NCI-H1930 (cell line): ENCODE measurements at places on chromosomes 6 and 20.
A peak's percentile ranks its signal among the peaks of the same experiment; 100 is the strongest.

DNA sequence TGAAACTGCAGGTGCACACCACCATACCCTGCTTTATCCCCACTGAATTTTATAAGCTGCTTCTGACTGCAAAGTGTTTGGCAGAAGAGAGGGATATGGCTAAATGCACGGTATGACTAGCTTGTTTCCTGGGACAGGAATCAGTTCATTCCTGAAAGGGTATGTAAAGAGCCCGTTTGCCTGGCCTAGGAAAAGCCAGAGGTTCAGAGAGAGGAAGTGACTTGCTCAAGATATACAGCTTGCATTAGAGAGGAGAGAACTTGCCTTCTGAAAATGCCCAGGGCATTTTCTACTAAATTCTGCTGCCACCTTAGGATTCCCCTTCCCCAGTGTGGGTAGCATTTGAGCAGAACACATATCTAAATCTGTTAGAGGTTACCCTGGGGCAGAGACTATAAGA, 683 bp upstream of the GCNT2 start:
- no peak for DNase-seq

- DNase-seq: no peak
Observed at GRCh38 chr6:166520905-166521834, 65.3 kb downstream of the RAMACL start.

DNA sequence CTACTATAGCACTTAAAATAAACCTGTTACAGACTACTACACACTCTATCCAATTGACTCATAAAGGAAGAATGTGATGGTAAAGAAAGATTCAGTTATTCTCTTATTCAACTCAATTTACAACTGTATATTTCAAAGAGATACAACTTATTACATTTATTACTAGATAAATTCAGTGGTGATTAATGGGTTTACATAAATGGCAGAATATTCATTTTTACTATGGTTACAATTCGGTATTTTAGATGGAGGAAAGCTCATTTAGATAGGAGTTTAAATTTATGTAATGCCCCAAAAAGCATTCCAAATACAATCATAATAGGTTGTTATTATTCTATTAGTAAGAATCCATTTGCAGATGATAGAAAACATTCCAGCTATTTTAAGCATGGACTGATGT, 439.1 kb upstream of the OPRM1 start:
- no peak for DNase-seq

GRCh38 chr6:166003569-166003968, 164.1 kb downstream of the TBXT start:
- DNase-seq: no peak

GRCh38 chr20:32364554-32365208, 6.5 kb downstream of the ASXL1 start:
- DNase-seq: no peak

- DNase-seq: no peak
Observed at GRCh38 chr6:79048611-79049010, 29.4 kb downstream of the PHIP start.

DNA sequence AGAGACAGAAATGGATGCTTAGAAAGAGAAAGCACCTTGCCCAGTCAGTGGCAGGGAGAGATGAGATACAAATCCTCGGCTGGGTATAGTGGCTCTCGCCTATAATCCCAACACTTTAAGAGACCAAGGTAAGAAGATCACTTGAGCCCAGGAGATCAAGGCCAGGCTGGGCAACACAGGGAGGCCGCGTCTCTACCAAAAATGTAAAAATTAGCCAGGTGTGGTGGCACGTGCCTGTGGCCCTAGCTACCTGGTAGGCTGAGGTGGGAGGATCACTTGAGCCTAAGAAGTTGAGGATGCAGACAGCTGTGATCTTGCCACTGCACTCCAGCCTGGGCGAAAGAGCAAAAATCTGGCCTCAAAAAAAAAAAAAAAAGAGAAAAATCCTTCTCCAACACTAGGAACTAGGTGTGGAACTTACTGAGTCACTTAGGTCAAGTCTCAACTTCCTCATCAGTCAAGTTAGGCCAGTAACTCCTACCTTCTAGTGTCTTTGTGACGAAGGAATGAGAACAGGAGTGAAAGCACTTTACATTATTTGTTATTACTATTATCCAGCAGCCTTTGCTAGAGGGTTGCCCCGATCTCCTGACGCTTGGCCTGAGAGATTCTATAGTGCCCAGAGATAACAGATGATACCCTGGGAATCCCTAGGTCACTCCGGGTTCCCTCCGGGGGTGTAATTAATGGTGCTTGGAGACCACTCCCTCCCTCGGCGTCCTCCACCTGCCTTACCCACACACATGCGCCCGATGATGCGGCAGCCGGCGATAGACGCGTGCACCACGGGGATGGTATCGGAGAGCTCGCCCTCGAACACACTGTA, 918 bp downstream of the EIF6 start:
- DNase-seq: no peak

GRCh38 chr20:36547186-36548005, 6.1 kb downstream of the MYL9 start:
- DNase-seq: no peak

DNA sequence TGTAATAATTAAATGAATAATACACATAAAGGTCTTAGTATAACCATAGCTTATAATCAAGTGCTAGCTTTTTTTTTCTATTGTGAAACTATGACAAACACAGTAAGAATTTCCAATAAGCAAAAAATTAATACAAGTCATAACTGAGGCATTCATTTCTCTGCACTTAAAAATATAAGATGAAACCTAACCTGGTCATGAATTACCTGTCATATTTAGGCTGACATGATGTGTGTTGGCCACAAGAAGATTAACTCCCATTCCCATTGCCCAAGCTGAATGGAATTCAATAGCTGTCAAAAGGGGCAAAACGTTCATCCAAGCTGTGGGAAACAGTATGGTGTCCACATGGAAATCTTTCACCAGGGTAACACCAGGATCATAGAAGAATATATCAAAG, 5.4 kb downstream of the VNN2 start:
- DNase-seq: no peak

DNA sequence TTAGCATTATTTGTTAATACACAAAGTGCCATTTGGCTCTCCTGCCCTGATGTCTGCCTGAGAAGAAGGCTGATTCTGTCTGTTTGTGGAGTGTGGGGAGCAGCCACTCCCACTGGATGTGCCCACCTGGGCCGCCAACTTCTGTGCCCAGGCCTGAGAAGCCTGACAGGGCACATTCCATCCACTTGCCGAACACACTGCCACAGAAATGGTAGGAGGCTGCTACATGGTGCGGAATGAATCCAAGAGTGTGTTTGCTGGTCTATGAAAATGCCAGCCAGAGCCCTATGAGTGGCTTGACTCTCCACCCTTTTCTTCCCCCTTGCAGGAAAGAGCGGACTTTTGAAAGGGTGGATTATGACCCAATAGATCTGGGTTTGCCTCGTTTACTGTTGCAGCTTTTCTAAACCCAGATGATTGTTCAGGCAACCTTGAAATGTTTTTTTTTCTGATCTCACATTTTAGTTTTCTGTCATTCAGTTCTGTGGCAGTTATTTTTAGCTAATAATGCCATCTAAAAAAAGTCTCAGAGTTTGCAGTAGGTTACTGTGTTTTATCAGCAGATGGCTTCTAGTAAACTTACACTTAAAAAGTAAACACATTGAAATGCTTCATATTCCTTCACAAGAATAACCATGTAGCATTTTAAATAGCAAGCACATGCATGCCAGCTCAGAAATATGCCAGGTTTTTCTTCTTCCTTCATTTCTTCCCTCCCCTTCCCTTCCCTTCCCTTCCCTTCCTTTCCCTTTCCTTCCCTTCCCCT, 196.5 kb downstream of the SLC35F1 start:
- DNase-seq: no peak

- no peak for DNase-seq
Observed at GRCh38 chr6:16872543-16873235, 111.4 kb upstream of the ATXN1 start.

- no peak for DNase-seq
Observed at GRCh38 chr20:1324598-1325172, 4.3 kb downstream of the SDCBP2 start.

GRCh38 chr20:48350313-48350988, 477.3 kb downstream of the PREX1 start:
- DNase-seq: no peak

- DNase-seq: no peak
Observed at GRCh38 chr6:33728438-33728837, 16.9 kb upstream of the UQCC2 start.

GRCh38 chr6:137043710-137044365, 927 bp downstream of the IL20RA start:
- no peak for DNase-seq

DNA sequence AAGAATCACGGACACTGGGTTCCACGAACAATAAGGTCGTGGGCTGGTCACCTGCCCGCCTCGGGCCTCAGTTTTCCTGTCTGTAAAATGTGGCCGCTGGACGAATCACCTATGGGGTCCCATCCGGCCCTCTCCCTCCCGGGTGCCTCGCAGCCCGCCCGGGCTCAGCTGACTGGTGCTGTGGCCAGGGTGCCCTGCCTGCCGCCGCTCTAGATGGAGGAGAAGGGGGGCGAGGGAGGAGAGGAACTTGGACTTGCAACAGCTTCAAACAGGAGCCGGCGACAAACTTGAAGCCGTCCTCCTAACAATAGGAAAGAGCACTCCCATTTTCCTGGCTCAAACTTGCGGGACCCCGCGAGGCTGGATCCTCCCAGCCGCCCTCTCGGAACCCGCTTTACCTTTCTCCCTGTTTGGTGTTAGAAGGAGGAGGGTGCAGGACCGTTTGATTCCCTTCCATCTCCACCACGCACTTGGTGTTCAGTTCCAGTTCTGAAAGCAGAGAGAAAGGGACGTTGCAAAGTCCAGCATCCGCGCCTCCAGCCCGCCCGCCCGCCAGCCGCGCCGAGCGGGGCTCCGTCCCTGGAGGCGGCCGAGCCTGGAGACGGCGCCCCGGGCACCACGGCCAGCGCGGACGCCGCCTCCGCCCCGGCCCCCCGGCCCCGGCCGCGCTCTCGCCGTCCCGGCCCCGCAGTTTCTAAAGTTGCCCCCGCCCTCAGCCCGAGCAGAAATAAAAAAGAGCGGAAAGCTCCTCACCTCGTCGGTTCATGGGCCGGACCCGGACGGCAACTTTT, 584 bp downstream of the KIF13A start:
- DNase-seq: no peak

DNA sequence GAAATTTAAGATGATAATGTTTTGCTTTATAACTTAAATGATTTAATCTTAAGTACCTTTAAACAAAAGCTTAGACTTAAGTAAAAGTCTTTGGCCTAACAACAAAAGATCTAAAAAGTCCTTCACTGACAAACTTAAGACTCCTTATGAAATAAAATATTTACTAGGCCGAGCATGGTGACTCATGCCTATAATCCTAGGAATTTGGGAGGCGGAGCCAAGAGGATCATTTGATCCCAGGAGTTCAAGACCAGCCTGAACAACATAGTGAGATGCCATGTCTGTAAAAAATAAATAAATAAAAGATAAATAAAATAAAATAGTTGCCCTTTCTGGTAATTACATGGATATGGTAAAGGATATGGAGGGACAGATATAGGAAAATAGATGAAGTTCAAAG, 12.4 kb downstream of the KATNA1 start:
- no peak for DNase-seq

DNA sequence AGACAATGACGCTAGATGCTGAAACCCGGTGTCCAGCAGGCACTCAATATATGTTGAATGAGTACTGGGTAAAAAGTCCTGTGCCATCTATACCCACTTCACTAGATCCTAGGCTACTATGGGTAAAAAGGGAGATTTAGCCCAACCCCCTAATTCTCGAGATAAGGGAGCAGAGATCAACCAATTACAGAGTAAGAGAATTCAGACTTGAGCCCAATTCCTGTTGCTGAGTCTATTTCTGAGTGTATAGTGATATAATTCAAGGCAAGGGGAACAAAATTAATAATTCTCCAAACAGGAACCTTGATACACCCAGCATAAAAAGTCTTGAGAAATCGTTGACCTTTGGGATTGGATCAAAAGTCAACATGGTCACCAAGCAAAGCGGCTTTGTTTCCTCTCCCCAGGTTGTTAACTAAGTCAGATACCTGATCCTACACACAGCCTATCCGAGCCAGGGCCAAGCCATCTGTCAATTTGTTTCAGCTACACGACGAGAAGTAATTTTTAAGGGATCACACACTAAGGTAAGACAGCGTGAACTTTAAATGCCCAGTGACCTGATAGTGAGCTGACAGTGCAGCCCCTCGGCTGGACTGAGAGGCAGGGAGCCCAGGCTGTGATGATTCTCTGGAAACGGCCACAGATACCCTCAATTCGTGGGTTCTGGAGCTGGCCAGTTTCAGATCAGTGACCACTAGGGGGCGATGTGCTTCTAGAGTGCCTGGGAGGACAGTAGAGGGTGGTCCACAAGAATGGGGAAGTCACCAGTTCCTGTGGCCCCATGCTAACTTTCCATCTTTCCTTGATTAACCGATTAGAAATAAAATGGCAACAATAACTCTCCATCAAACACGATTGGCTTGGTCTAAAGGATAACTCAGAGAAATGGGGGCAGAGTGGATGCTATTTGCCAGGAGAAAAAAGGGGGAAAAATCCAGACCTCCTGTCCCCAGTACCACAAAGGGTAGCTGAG, 46.2 kb downstream of the SLC22A23 start:
- DNase-seq: peak; percentile 26

- DNase-seq: no peak
Observed at GRCh38 chr20:45972500-45973183, 639 bp upstream of the ZNF335 start.

- no peak for DNase-seq
Observed at GRCh38 chr6:54053881-54054391, 57.3 kb upstream of the MLIP start.

- no peak for DNase-seq
Observed at GRCh38 chr6:85476532-85476931, 26.6 kb downstream of the NT5E start.

DNA sequence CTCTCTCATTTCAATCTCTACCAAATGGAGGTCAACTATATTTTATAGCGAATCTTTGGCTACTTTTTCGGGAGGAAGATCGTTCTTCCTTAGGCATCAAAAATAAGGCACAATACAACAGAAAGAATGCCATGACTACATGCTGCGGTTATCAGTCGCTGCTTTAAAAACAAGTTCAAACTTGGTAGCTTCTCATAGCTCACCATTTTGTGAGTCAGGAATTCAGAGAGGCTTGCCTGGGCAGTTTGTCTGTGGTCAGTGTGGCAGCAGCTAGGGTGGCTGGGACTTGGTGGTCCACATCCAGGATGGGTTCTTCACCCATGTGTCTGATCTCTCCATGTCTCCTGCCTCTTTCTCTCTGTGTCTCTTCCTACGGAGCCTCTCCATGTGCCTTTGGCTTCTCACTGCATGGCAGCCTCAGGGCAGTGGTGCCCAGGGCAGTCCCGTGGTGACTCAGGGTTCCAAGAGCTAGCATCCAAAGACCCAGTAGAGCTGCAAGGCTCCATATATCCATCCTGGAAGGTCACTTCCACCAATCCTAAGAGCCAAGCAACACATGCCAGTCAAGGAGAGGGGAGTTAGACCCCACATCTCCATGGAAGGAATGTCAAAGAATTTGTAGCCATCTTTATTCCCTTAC, 10.4 kb downstream of the SCML4 start:
- DNase-seq: no peak

- no peak for DNase-seq
Observed at GRCh38 chr6:16505711-16506357, 255.4 kb downstream of the ATXN1 start.

- no peak for DNase-seq
Observed at GRCh38 chr6:138105446-138105845, 1.8 kb downstream of the PERP start.
